ENCODE measurements at places on chromosomes 4 and X. TPM values are rescaled to one million over a fixed set of nuclear protein-coding genes. Genes with fewer than 3 reads are reported as not detected.

DNA sequence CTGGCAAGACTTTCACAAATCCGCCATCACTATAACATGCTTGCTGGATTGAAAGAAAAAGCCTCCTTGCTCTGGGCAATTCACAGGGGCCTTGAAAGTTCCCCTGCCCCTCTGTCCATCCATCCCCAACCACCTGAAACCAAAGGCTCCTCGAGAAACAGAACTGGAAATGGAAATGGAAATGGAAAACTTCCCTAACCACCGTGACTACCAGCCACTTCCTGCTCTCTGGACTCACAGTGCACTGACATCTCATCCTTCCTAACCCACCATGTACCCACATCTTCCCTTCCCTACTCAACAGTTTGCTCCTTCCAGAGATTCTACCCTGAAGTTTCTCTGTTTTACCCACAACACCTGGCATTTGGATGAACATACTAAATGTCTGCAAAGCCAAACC, 603.6 kb upstream of the DIPK2B start:
- no peaks in the 10 kb centered on the region for H3K27me3 ChIP-seq
- no peak for DNase-seq
- no peaks in the 10 kb centered on the region for H3K36me3 ChIP-seq
- no peak overlapping the region for H3K4me3 ChIP-seq
- H3K4me1 ChIP-seq: no peaks in the 10 kb centered on the region
- H3K27ac ChIP-seq: no peak overlapping the region

SULT1B1 gene
- 0.44 TPM for total RNA-seq

- no peaks in the 10 kb centered on the region for H3K36me3 ChIP-seq
- H3K4me1 ChIP-seq: no peaks in the 10 kb centered on the region
- H3K4me3 ChIP-seq: no peak overlapping the region
- no peak for DNase-seq
- no peaks in the 10 kb centered on the region for H3K27me3 ChIP-seq
Measured at GRCh38 chr4:36734334-36734733, 452.9 kb downstream of the DTHD1 start.

DNA sequence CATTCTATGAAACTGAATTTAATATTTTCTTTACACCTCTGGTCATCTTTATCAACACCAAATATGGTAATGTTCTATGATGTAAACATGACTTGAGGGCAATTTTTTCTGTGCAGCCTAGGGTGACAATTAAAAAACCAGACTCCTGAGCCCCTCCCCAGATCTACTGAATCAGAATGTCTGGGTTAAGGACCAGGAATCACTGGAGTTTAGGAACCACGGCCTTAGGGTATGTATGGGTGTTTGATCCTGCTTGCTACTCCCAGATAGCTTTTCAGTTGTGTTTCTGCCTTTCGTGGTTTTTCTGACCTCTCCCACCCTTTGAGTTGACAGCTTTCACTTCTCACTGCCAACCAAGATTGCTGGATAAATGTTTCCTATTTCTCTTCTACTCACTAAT, 332.2 kb downstream of the DHX15 start:
- DNase-seq: no peak
- no peaks in the 10 kb centered on the region for H3K36me3 ChIP-seq
- H3K27ac ChIP-seq: no peak overlapping the region
- no peak overlapping the region for H3K4me3 ChIP-seq
- H3K27me3 ChIP-seq: no peaks in the 10 kb centered on the region

DNA sequence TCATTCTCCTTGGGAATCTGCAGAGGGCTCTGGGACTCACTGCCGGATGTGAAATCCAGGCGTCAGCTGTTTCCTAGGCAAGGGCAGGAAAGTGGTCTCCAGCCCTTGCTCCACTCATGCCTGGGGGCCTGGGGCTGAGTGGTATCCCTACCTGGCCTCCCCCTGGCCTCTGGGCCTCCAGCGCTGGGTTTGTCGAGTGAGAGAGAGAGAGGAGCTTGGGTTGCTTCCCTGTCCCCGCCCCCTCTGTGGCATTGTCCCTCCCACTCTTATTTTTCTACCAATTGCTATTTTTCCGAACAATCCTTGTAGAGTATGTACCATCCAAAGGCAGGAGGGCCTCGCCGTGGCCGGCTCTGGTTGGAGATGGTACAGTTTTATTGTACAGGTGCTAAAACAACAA, 53.1 kb downstream of the ELF4 start:
- no peak overlapping the region for H3K27ac ChIP-seq
- H3K27me3 ChIP-seq: no peaks in the 10 kb centered on the region
- H3K4me3 ChIP-seq: no peak overlapping the region
- no peak for DNase-seq

DNA sequence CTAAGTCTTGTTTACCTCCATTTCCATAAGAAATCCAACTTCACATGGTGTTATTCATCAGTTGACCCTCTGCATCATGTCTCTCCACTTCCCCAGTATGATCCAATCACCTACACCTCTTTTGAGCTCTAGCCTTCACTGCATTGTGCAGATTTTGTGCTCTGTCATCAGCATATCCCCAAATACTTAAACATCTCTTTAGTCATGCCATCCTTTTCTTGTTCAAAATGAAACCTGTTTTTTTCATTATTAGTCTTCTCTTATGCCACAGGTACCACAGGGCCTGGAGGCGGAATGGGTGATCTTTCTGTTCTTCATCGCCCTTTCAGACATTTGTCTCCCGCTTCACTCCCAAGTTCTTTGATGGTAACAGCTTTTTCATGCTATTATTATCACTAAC, 382.7 kb upstream of the GALNTL6 start:
- no peaks in the 10 kb centered on the region for H3K4me1 ChIP-seq
- H3K27me3 ChIP-seq: no peaks in the 10 kb centered on the region
- no peak for DNase-seq
- no peak overlapping the region for H3K4me3 ChIP-seq

ATOH1 gene
- total RNA-seq: not detected

DNA sequence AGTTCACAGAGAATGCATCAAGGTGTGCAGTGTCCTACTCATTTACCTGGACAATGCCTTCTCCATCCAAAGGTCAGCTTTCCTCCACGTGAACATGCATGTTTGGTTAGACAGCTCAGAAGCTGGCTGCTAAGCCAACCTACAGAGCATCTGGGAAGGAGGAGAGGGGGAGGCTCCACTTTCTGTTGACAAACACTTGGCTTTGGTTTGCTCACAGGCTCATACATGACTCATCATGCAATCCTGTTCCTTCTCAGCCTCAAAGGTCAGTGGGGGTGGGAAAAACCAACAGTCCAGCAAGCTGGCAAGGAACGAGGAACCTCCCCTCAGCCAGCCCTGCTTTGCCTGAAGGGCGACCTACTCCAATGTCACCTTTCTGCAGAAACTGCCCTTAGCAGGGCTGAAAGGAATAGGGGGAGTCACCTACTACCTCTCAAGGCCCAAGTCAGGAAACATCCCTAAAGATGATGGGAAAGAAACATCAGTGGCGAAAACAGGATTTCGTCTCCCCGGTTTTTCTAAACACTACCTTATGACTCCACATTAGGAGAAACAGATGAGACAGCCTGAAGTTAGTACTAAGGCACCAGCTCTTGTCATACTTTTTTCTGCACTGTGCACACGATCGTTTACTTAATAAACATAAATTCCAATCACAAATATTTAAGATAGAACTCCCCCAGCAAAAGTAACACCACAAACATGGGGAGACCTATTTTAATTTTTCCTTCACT, 37.9 kb downstream of the RELL1 start:
- H3K4me3 ChIP-seq: no peak overlapping the region
- no peaks in the 10 kb centered on the region for H3K36me3 ChIP-seq
- peaks cover 6% of the 10 kb centered on the region for H3K4me1 ChIP-seq
- H3K27ac ChIP-seq: peak overlapping the region; percentile 70
- DNase-seq: peak; percentile 75
- H3K27me3 ChIP-seq: no peaks in the 10 kb centered on the region

DNA sequence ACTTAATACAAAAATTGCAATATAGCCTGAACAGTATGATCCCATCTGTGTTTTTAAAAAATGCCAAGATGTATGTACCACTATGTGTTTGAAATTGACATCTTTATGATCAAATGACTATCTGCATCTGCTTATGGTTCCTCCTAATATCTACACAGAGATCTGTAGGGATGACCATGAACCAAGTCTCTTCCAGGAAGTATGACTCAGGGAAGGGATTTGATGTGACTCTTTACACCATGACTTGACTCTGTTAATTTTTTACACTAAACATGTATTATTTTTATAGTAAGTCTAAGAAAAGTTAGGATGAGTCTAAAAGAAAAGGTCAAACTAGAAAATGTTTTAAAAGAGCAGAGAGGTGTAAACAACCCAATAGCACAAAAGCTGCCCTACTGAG, 164.0 kb downstream of the SH3KBP1 start:
- no peaks in the 10 kb centered on the region for H3K36me3 ChIP-seq
- H3K27ac ChIP-seq: no peak overlapping the region
- no peaks in the 10 kb centered on the region for H3K27me3 ChIP-seq
- no peak for DNase-seq

GRCh38 chr4:70722199-70722791, 531 bp downstream of the RUFY3 start:
- H3K27me3 ChIP-seq: no peaks in the 10 kb centered on the region
- no peak for DNase-seq
- H3K27ac ChIP-seq: peak overlapping the region; percentile 67

DNA sequence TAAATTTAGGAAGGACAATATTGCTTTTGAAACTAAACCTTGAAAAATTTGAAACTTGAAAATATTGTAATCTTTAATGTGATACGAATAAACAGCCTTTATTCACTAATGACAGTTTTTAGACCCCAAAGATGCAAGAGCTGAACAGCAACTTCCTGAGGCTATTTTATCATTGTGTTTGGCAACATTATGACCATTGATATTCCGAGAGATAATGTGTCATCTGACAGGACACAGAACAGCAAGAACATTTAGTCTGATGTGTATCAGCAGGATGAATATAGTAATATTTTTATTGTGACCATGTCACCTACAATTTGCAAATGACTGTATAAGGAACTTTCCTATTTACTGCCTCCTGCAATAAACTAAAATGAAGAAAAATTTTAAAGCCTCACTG, 316.0 kb downstream of the ADAM29 start:
- H3K27ac ChIP-seq: no peak overlapping the region
- H3K4me1 ChIP-seq: no peaks in the 10 kb centered on the region
- no peak overlapping the region for H3K4me3 ChIP-seq
- no peak for DNase-seq

CSAG2 gene
- not detected for total RNA-seq

DNA sequence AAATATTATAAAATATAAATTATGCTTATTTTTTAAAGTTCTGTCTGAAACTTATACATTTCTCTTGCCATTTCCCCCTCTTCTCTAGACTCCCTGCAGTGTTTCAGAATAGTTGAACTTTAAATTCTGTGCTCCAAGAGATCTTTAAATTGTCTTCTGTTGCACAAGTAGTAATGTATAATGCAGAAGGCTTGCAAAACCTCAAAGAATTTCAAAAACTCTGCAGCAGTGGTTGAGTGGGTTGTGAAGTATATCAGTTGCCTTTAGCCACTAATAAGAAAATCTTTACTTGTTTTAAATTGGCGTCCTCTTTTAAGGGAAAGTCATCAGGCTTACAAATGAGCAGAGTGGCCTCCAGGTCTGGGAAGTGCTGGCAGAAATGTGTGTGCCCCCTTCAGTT, 1153.3 kb upstream of the PABPC4L start:
- no peak overlapping the region for H3K27ac ChIP-seq
- no peaks in the 10 kb centered on the region for H3K27me3 ChIP-seq
- H3K36me3 ChIP-seq: no peaks in the 10 kb centered on the region
- H3K4me1 ChIP-seq: no peaks in the 10 kb centered on the region

TBCK gene
- total RNA-seq: 20.7 TPM

OFD1 gene
- total RNA-seq: 8.0 TPM

- no peaks in the 10 kb centered on the region for H3K27me3 ChIP-seq
- H3K4me3 ChIP-seq: no peak overlapping the region
Measured at GRCh38 chr4:56307423-56307822, 79.9 kb downstream of the AASDH start.

IL3RA gene
- 4.5 TPM for total RNA-seq

HTR2C gene
- total RNA-seq: not detected
